ENCODE measurements at places on chromosomes 4 and X.

- no peak for DNase-seq
These were observed 52.7 kb upstream of the ANXA10 start for GRCh38 chr4:168039593-168039992.

DNA sequence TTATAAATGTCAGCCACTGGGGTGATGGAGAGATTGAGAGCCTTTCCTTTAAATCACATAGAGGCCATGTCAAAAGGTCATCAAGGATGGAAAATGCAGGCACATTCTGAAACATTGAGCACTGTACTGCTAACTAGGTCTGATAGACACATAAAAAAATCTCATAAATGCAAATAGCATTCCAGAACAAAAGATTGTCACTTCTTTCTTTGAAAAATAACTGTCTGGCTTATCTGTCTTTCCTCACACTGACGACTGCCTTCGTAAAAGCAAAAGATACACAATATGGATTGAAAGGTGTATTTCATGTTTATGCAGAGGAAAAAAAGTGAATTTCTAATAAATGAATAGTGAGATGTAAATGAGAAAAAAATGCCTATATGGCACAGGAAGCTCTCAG is 59.9 kb downstream of the PABPC4L start:
- no peak for DNase-seq

DNA sequence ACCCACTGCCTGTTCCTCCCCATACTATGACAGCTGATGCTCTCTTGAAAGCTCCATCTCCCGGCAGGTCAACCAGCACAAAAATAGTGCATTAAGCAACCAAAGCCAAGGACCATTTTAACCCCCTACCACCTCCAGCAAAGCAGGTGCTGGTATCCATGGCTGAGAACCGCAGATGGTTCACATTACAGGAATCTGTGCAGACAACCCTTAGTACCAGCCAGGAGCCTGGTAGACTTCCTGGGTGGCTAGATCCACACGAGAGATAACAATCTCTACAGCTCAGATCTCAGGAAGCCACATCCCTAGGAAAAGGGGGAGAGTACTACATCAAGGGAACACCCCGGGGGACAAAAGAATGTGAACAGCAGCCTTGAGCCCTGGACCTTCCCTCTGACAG is 248.0 kb downstream of the FGF13 start:
- no peak for DNase-seq

DNA sequence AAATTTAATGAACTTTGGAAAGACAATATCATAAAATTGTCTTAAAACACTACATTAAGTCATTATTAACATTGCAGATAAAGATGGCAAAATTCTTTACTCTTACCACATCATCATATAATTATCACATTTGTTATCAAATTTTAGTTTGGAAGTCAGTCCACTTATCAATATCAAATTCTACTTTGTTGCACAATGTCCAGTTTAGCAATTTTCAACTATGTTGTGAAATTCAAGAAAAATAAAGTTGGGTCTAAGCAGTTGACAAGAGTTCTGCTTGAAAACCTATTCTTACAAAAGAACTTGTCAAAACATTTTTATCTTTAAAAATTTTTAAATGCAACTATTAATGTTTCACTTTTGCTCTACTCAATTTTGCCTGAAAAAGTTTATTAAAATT is 44.7 kb upstream of the TET2 start:
- no peak for DNase-seq

DNA sequence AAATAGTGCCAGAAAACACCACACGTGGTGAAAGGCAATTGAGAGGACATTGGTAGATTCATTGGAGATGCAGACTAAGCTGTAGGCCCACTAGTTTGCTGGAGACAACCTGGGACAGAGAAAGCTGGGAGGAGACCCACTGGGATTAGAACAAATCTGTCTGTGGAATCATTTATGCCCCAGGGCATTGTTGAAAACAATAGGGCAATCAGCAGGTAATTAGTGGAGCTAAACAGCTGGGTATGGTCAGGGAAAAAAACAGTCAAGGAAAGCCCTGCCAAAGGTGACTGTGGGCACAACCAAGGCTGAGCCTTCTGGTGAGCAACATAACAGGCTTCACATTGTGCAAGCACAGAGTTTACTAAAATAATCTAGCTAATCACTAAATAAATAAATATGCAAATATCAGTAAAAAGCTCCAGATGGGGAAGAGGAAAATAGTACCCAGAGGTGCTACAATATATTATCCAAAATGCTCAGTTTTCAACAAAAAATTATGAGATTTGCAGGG is 9.0 kb downstream of the TCEAL3 start:
- DNase-seq: no peak

DNA sequence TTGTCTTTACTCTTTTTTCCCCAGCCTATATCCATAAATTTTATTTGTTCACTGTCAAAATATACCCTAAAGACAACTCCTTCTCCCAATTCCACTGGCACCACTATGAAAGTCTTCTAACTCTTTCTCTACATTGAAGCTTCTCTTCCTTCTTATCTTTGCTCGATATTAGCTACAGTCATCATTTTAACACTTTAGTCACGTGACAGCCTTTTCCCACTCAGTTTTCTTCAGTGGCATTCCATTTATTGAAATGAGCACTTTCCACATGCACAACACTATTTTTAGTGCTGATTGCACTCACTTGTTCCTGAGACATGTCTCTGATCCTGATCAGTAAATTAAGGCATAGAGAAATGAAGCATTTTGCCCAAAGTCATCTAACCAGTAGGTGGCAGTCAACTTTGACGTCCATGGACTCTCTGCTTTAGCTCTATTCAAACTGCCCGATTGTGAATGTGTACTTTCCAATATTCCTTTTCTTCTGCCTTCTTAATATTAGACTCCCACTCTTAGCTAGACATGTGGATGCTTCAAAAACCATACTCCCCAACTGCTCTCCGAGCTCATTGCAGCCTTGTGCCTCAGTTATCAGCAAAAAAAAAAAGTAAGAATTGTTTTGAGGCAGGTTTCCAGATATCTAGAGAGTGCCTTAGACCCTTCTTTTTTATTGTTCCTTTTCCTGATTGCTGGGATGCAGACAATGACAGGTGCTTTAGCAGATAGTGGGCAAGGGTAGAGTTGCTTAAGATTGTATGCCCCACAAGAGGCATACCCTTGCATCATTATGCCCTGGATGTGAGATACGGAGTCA is 394.4 kb upstream of the ADGRL3 start:
- DNase-seq: no peak

DNA sequence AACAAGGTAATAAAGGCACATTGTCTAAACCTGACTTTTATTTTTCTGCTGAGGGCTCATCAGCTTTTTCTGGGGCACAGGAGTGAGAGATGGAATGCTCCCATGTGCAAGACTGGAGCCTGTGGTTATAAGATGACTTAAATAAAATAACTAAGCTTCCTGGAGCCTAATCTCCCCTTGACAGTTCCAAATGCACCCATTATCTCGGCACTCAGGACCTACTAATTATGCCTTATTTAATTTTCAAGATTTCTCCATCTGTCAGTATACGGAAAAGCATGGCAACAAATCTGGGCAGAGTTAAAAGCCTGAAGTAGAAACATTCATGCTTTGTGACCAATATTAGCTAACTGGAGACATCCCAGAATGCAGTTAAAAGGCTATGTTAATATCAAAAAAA is 416.7 kb upstream of the TEX13C start:
- DNase-seq: no peak

DNA sequence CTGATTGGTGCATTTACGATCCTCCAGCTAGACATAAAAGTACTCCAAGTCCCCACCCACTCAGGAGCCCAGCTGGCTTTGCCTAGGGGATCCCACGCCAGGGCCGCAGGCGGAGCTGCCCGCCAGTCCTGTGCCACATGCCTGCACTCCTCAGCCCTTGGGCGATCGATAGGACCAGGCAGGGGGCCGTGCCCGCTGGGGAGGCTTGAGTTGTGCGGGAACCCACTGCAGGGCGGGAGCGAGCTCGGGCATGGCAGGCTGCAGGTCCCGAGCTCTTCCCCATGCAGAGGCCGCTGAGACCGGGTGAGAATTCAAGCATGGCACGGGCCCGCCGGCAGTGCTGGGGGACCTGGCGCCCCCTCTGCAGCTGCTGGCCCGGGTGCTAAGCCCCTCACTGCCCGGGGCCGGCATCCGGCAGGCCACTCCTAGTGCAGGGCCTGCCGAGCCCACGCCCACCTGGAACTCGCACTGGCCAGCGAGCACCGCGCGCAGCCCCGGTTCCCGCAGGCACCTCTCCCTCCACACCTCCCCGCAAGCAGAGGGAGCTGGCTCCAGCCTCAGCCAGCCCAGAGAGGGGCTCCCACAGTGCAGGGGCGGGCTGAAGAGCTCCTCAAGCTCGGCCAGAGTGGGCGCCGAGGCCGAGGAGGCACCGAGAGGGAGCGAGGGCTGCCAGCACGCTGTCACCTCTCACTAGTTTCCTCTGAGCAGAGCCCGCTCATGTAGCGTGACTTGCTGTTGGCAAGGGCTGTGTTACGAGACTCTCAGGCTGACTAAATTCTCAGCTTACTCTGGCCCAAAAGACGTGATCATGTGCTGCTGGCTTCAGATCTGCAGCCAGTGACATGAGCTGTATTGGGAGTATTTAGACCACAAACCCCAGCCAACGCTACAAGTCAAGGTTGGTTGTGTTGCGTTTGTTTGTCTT is 87.5 kb downstream of the TRAPPC11 start:
- DNase-seq: no peak

- DNase-seq: no peak
These were observed 1911.5 kb upstream of the AGA start for GRCh38 chr4:179353786-179354185.

DNA sequence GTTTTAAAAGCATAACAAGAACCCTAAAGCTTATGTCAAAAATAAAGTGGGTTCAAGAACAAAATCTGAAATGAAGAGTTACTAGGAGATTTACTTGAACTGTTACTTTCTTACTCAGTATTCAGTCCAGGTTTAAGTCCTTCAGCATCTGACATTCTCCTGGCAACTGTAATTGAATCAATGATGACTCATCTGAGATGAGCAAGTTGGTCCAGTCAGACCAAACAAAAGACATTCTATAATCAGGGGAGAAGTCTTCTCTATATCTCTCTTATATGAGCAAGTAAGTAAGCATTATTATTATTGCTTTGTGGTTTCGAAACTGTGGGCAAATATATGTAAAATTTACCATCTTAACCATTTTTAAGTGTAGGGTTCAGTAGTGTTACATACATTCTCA is 34.6 kb downstream of the MAP9 start:
- no peak for DNase-seq

DNA sequence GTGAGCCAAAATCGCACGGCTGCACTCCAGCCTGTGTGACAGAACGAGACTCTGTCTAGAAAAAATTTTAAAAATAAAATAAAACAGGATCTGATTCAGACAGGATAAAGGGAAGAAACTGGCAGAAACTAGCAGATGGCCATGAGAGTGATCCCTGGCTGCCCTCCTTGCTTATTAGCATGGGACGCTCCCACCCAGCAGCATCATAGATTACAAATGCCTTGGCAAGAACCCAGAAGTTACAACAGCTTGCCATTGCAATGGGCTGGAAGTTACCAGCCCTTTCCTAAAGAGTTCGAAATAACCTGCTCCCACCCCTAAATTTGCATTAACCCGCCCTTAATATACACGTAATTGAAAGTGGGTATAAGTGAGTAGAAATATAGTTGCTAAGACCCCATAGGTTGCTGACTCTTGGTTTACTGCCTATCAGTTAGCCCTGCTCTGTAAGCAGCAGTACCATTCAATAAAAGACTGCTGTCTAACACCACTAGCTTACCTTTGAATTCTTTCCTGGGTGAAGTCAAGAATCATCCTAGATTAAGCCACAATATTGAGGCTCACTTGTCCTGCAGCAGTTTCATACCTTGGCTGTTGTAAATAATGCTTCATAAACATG is 9.1 kb upstream of the XAGE2 start:
- DNase-seq: no peak

GRCh38 chr4:79679859-79680258 is 271.8 kb upstream of the GK2 start:
- DNase-seq: no peak

DNA sequence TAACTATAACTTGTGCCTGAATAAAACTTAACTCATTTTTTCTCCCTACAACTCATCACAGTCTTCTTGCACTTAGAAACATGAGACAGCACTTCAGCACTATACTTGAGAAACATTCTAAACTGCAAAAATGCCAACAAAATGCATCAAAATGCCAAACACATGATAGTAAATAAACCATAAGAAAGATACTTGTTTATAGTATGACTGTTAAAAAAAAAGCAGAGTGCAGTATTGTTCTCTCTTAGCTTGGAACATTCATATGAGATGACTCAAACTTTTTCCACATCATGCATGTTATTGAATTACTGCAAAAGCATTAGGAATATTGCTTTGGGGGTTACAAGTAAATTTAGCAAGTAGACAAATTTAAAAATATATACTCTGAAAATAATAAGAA is 135.7 kb upstream of the ANXA10 start:
- DNase-seq: no peak

GRCh38 chr4:1766106-1767060 is 26.7 kb upstream of the FGFR3 start:
- no peak for DNase-seq

DNA sequence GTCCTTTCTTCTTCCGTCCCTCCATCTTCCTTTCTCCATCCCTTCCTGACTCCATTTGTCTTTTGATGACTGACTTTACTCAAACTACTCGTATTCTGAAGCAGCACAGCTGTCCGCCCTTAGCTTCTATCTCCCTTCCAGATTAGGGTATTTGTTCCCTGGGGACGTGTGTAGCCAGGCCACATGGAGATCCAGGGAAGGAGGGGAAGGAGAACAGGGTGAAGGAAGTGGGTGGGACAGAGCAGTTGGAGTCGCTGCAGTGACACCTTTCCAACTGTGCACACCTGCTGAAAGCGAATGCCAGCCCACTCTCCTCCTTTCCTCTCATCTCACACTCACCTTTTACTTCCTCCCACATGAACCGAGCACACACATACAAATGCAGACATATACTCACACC is 323.8 kb downstream of the DCTD start:
- DNase-seq: no peak

DNA sequence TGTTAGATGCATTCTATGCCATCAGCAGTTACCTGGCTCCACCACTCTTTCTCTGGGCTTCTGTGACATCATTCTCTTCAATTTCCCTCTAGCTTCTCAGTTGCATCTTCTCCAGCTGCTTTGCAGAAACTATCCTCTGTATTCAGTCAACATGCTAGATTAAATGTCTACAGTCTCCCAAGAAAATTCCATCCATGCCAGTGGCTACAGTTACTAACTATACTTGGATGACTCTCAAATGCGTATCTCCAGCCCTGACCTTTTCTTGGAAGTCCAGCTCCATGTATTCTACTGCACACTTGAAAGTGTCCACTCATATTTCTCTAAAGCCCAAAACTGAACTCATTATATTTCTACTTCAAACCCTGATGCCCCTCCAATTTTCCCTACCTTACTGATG is 232.3 kb upstream of the TENM3 start:
- no peak for DNase-seq

- no peak for DNase-seq
These were observed 444.7 kb downstream of the IQCM start for GRCh38 chr4:149370785-149371420.

- DNase-seq: no peak
These were observed 281.9 kb downstream of the PTTG2 start for GRCh38 chr4:38242101-38242500.

DNA sequence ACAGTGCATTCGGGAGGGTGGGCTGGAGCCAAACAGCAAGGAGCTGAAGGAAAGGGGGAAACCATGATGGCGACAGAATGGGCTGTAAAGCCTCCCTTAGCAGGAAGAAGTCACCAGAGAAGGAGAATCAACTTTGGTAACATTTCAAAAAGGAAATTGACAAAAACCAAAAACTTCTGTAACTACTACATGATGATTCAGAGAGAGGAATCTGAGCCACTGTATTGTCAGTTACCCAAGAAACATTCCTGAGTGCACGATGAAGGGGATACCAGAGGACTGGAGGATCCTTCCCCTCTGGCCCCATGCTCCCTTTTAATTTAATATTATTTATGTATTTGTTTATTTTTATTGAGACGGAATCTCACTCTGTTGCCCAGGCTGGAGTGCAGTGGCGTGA is 26.3 kb downstream of the PDHA1 start:
- DNase-seq: no peak
